ENCODE measurements at places on chromosomes 3 and 15.
A peak's percentile ranks its signal among the peaks of the same experiment; 100 is the strongest.

GRCh38 chr3:141405025-141405424 lies 36.7 kb downstream of the ZBTB38 start:
- DNase-seq: no peak

DNA sequence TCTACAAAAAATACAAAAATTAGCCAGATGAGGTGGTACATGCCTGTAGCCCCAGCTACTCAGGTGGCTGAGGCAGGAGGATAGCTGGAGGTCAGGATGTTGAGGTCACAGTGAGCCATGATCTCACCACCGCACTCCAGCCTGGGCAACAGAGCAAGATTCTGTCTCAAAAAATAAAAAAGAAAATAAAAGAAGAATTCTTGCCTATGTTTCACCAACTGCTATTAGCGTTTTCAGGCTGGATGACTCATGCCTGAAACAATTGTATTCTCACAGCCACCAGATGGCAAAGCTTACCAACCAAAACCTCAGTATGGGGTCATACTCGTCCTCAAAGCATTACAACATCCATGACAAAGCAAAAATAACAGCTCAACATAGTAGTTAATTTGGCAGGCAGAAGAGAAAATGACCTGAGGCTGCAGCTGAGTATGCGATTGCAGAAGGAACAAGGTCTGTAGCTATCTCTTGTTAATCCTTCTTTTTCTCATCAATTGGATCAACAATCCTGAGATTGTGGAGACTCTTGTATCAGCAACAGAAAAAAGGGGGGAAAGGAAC lies 52.2 kb downstream of the TP53BP1 start:
- DNase-seq: peak; percentile 16

DNA sequence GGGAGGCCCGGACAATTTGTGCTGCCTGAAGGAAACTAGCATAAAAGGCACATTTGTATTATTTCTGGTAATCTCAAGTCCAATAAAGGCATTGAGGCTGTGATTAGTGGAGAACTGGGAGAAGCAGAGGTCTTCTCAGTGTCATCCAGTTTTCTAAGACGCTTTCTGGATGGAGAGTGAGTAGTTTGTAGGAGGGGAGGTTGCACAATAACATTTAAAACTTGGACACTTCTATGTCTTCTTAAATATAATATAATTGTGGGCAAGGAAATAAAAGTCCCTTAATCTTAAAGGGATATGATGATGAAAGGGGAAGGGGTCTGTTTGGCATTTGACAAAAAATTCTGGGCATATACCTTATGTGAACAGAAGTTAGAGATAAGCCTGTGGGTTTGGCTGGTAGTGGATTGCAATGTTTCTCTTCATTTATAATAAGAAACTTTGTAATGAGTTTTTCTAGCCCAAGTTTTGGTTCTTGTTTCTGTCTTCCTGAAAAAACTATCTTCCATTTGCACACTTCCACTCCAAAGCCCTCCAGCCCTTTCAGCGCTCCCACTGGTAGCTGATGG lies 291.6 kb upstream of the TGFBR2 start:
- DNase-seq: no peak

GRCh38 chr3:38707730-38708129 lies 58.2 kb upstream of the SCN5A start:
- no peak for DNase-seq

DNA sequence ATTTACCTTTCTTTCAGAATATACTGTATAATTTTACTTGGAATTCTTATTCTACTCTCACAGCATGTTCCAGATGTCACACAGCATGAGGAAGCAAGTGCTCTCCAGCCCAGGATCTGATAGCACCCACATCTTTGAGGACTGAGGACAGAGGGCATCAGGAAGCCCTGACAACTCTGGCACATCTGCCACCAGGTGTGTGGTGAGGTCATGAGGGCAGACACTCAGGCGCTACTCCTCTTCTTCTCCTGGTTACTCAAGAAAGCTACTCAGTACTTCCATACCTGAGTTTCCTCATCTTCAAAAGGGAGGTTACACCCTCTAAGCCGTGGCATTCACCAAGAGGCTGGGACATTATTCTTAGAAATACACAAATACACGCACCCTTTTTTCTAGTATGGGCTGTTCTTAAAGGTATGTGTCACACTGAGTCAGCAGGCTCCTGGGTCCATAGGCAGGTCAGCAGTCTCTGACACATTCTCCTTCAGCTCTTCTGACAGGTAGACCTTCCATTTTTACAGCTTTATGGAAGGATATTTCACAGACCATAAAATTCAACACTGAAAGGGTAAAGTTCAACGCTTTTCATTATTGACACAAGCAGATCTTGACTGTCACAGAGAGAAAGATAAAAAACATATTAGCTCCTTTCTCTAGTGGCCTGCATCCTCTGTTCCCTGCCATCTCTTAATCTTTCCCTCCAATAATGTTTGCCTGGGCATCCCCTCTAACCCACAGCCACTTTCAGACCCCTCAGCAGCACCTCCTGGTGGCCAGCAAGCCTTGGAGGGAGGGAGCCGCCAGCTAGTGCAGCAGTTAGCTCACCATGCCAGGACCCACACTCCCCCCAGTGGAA lies 103.2 kb upstream of the TJP1 start:
- peak; percentile 73 for DNase-seq

DNA sequence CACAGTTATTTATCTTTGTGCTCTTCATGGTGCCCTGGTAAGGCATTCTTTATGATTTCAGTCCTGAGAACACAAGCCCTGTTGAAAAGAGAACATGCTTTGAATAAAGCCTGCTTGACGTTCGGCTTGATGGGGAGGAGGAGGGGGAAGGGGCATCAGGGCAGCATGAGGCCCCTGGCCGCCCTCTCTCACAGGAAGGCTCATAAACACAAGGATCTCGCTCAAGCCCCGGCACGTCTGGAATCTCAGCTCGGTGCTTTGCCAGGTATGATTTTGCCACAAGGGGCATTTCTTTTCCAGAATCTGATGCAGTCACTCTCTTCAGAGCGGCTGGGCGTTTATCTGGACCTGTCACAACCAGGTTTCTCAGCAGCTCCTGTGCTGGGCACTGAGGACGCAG lies 129.4 kb downstream of the DNAJB8 start:
- no peak for DNase-seq

- no peak for DNase-seq
Measured at GRCh38 chr15:40942337-40942854, 10.9 kb upstream of the CHAC1 start.

GRCh38 chr15:92612891-92613290 lies 42.7 kb downstream of the FAM174B start:
- no peak for DNase-seq

- no peak for DNase-seq
Measured at GRCh38 chr3:181265750-181266333, 276.3 kb upstream of the DNAJC19 start.

DNA sequence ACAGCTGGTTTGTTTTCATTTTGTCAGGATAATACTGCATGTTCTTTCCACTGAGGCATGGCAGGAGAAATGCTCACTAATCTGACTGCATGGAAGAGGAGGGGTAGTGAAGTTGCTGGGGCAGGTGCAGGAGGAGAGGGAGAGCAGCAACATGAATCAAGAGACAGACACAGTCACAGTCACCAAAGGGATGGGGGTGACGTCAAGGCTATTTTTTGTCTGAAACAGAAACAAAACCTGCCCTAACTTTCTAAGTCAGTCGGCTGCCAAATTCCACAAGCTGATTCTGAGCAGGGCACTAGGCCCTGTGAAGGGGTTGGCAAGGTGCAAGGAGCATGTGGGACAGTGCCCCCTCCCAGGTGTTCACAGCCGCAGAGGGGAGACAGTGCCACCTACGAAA lies 186.6 kb upstream of the NSMCE3 start:
- DNase-seq: no peak

DNA sequence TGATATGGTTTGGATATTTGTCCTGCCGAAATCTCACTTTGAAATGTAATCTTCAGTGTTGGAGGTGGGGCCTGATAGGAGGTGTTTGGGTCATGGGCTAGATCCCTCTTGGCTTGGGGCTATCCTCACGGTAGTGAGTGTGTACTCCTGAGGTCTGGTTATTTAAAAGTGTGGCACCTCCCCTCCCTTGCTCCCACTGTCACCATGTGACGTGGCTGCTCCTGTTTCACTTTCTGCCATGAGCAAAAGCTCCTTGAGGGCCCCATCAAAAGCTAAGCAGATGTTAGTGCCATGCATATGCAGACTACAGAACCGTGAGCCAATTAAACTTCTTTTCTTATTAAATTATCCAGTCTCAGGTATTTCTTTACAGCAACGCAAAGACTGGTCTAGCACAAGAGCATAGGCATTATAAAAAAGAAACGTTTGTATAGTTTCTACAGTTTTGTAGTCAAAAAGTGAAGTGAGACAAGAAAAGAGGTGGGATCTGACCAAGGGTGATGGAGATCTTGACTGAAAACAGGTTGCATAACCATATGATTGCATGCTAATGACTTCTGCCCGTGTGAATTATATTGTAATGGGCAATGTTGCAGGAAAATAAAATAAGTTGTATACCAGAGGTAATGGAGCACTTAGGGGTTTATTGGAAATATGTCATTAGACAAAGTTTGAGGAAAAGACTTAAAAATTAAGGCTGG lies 28.5 kb upstream of the CLASP2 start:
- DNase-seq: no peak

DNA sequence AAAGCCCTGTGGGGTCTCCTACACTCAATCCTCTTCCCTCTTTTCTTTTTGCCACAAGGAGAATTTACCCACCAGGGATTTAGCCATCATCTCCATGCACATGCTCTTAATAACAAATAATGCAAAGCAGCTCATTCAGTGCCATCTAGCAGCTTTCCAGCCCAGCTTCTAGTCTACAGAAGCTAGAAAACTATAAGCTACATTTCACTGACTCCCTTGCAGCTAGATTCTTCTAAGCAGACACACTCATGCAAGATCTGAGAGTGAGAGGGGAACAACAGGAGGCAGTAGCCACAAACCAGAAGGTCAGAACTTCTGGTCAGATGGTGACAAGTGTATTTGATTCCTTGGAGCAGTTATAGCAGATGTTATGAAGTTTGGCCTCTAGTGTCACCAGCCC lies 25.5 kb downstream of the OSBPL10 start:
- no peak for DNase-seq

GRCh38 chr3:170425491-170426239 lies 7.0 kb downstream of the CLDN11 start:
- DNase-seq: peak; percentile 54

DNA sequence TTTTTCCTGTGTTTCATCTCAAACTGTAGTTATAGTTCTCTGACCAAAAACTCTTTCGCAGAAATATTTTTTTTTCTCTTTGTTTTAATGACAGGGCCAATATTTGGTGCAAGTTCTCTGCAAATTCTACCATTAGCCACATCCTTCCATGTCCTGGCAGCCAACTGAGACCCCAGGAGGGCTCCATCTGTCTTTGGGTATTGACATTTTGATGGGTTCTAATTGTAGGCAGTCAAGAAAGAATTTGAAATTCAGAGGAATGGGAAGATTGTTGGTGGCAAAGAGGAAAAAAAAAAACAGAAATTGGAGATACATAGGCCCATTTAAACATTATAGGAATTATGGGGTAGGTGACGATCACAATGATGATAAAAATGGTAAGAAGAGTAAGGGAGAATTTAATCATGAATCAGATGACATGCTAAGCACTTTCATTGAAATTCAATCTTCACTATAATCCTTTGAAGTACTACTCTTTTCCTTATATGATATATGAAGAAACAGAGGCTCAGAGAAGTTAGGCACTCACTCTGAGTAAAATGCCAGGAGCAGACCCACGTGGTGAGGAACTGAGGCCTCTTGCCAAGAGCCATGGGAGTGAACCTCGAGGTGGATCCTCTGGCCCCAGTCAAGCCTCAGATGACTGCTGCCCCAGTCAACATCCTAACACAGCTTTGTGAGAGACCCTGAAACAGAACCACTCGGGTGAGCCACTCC lies 151.4 kb downstream of the PDZRN3 start:
- no peak for DNase-seq

GRCh38 chr3:99031778-99032177 lies 130.3 kb upstream of the DCBLD2 start:
- DNase-seq: no peak

DNA sequence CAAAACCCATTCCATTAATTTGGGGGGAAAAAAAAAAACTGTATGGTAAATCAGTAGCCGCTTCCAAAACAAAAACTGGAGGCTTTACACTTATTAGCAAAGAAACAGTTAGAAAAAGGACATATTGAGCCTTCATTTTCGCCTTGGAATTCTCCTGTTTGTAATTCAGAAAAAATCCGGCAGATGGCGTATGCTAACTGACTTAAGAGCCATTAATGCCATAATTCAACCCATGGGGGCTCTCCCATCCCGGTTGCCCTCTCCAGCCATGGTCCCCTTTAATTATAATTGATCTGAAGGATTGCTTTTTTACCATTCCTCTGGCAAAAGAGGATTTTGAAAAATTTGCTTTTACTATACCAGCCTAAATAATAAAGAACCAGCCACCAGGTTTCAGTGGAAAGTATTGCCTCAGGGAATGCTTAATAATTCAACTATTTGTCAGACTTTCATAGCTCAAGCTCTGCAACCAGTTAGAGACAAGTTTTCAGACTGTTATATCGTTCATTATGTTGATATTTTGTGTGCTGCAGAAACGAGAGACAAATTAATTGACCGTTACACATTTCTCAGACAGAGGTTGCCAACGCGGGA lies 9.4 kb upstream of the RPL24 start:
- peak; percentile 61 for DNase-seq

- DNase-seq: no peak
Measured at GRCh38 chr3:46222435-46223161, 14.5 kb upstream of the CCR1 start.

GRCh38 chr3:149752788-149753136 lies 473 bp upstream of the COMMD2 start:
- DNase-seq: no peak

DNA sequence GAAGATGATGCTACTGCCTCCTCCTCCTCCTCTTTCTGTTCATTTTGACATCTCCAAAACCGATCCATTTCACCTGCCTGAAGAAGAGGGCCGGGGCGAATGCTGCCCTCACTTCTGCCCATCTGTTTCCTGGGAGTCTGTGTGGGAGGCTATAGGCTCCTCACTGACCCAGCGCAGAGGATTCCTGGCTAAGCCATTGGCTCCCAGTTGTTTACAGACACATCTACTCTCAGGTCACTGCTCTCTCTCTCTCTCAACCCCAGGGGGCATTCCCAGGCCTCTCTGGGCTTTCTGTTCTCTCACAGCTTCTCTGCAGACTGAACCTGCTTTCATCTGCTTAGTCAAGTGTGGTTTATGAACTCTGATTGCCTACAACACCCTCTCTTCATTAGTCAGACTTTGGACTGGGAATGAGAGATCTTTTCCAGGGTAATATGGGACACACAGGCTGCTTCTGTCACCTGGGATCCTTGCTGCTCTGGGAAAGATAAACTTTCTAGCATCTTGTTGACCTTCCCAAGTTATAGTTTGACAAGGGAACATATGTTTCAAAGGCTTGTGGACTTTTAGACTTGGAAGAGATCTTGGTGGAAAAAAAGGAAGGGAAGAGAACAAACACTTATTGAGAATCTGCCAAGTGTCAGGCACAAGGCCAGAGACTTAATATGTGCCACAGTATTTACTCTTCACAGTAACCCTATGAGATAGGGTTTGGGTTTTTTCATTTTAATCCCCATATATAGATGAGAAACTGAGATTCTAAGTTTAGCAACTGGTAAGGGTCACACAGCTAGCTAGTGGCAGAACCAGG lies 30.2 kb upstream of the USP3 start:
- DNase-seq: peak; percentile 88

- DNase-seq: no peak
Measured at GRCh38 chr3:114496466-114496865, 202.6 kb downstream of the TIGIT start.

Measured in retina (tissue), 1 donor.